ENCODE measurements at places on chromosomes 11 and 22.

DNA sequence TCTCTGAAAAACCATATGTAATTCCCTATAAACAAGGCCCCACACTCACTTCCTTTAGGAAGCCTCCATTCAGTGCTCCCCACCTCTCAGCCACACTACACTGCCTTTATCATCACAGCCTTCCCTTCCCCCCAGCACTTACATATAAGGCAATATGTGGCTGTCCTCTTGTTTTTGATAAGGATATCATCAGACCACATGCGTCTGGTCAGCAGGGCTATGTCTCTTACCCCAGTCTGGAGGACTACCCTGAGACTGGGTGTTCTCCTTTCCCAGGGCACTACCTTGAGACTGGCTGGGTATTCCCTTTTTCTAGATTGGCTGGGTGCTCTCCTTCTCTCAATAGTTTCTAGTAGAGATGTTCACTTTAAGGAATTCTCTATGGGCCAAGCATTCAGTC is 7.8 kb downstream of the KCNE3 start:
- no peak for DNase-seq

DNA sequence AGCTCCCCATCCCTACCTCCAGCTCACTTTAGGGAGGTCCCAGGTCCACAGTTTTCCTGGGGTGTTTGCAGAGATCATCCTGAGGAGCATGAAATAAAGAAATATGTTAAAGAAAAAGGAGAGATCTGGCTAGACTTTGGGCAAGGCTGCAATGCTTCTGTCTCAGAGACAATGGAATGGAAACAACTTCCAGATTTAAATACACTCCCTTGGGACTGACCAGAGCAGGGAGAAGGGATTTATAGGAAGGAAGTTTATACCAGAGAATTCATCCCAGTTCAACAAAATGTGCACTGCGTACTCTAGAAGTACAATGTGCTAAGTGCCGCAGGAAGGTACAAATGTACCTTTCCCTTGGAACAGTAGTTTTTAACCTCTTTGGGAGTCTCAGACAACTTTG is 40.4 kb downstream of the ETS1 start:
- DNase-seq: no peak

GRCh38 chr22:41324821-41325528 is 23.6 kb downstream of the ZC3H7B start:
- DNase-seq: no peak

DNA sequence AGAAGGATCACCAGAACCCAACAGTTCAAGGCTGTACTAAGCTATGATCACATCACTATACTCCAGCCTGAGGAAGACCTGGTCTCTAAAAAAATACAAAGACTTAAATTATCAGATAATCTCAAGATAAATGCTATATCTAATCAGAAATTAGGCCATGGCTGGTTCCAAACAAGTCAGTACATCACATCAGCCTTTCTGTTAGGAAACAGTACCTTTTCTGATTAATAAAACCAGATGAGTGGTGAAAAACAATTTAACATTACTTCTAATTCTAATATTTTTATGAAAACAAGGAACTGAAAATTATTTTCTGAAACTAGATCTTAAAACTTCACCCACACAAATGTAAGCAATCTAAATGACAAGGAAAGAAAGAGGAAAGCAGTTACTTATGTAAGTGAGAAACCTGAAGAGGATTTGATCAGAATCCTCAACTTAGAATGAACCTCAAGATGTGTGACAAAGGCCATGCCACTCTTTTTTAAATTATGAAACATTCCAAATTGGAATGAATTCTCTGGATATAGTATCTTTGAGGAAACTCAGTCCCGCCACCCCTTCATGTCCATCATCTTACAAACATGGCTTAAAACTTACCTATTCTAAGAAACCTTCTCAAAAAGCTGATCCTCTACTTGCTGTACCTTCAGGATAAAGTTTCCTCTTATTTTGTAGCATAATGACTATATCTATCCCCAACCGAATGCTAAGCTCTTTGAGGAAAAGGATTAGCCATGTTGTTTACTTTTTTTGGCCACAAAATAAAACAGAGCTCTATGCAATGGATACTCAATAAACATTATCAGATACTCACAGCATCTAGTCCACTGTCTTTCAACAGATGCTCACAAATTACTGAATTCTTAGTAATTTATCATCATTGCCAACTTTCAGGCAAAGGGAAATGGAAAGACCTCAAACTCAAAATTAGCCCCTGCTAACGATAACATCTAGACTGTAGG is 132.0 kb downstream of the MRTFA start:
- DNase-seq: no peak

DNA sequence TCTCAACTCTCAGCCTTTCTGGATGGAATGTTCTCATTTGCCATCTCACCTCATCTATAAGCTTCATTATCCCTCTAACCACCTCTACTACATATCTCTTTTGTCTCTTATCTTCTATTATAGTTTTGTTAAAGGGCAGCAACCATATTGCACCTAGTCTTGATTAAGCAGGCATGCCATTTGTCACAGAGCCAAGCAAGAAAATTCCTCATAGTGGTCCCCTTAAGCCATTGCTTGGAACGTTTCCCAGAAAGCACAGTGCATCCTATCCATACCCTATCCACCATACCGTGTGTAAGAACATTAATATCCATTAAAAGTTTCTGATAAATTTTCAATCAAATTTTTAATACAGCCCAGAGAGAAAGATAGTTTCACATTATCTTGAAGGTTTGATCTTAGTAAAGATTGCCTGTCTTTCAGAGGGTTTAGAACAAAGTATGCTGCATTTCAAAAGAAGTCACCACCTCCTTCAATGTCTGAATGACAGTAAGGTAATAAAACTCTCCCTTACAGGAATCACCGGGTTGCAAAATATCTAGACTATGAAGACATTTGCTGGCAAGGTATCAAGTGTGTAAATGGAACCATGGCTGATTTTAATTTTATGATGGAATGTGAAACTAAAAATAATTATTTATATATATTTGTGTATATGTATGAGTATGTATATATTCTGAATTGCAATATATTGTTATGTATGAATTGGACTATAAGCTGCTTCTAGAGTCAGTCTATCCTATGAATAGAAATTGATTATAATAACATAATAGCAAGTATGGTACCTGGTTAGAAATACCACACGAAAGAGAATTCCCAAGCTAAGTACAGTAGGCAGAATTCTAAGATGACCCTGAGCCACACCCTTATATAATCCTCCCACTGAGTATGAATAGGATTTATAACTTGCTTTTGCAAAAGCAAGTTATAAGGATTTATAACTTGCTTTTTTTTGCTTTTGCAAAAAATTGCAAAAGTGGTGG is 1296.3 kb downstream of the LRRC4C start:
- DNase-seq: no peak

- DNase-seq: no peak
Observed at GRCh38 chr11:114449845-114450244, 10.6 kb downstream of the REXO2 start.

DNA sequence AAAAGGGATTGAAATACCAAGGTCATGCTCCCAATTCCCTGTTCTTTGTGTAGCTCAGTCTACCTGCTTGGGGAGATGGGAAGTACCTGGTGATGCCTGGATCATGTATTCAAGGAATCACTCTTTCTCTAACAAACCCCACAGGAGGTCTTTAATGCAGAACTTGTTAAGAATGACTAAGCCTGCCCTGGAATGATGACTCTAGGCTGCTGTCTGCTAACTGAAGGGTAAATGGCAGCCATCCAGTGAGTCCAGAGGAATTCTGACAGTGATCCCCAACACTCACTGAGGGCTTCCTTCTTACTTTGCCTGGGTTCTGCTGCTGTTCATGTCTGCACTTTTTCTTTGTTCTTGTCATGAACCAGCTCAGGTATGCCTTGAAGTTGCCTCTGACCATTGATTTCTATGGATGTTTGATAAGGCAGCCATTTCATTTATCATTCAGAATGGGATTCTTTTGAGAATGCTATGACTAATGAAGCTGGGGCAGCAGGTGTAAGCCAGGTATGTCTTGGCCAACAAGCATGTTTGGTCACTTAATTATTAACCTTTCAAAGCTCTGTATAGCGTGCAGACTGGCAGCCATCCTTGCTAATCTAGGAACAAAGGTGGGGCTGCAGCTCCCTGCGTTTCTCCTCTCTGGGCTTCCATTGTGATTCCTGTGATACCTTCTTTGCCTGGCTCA is 11.4 kb downstream of the PRSS23 start:
- DNase-seq: no peak

- no peak for DNase-seq
Observed at GRCh38 chr11:109933126-109933525, 160.1 kb upstream of the ZC3H12C start.

GRCh38 chr11:15835788-15836411 is 520.4 kb downstream of the SOX6 start:
- no peak for DNase-seq

DNA sequence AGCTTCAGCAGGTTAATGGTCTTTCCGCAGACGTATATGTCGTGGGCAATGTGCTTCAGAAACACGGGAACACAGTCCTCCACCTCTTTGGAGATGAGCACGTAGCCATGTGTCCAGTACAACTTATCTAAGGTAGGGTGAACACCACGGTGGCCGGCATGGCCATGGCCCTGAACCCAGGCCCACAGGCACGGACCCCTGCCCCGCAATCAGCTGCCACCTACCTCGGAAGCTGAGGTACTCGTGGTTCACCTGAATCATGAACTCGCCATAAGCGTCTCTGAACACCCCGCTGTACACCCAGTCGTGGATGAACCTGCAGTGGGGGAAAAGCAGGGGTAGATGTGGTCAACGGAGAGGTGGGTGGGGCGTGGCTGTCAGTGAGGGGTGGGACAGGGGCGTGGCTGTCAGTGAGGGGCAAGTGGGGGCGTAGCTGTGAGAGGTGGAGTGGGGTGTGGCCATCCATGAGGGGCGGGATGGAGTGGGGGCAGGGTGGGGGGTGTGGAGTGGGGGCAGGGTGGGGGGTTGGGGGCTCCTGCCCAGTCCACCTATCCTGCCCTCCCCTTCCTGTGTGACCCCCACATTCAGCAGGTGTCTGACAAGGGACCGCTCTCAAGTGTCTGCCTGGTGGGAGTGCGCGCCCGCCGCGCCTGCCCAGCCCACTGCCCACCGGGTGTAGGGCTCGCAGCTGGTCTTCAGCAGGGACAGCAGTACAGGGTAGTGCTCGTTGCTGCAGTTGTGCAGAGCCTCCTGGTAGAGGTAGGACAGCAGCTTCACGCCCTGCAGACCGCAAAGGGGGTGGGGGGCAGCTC is 18.6 kb downstream of the TUBGCP6 start:
- no peak for DNase-seq

DNA sequence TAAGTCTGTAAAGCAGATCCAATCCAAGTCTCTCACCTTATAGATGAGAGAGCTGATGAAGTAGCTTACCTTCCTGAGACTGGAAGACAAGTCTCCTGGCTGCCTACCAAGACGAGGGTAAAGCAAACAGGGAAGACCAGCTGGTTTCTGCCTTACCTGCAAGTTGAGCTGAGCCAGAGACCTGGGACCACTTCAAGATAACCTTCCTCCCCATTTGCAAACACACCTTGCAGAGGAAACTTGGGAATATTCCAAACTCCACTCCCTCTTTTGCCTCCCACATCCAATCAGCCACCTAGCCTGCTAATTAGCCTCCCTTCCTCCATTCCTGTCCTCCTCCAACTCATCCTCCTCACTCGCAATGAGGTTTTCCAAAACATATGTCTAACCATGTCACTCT is 23.4 kb upstream of the ROBO3 start:
- DNase-seq: no peak

- DNase-seq: no peak
Observed at GRCh38 chr11:121236115-121237001, 56.2 kb upstream of the SC5D start.

GRCh38 chr11:60766547-60766946 is 9.9 kb downstream of the MS4A15 start:
- no peak for DNase-seq

DNA sequence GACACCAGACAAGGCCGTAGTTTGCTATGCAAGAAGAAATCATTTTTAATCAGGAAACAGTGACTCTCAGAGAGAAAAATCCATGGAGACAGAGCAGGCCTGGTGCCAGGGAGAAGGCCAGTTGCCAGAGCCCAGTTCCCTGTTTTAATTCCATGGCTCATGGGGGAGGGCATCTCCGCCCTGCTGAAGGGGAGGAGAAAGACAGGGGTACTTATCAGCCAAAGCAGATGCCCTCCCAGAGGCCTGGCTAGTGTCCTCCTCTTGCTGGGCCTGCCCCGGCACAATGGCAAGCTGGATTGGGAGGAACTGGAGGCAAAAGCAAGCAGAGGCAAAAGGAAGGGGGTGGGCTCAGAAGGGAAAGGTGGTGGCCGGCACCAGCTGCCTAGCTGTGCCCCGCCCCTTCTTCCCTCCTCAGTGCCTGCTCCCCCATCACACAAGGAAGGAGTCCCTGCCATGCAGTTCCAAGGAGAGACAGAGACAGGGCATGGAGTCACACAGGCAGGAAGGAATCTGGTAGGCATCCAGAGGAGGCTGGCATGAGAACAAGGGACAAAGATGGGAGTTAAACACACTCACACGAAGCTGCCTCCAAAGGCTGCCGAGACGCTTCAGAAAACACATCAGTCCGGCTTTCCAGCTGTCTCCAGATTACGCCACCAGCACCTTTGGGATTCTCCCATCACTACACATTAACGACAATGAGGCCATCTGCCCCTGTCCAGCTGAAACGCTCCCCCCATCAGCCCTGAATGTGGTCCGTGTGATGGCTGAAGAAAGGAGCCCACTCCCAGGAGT is 591.8 kb downstream of the BUD13 start:
- DNase-seq: no peak

GRCh38 chr11:65452806-65453490 is 30.4 kb downstream of the NEAT1 start:
- DNase-seq: no peak

DNA sequence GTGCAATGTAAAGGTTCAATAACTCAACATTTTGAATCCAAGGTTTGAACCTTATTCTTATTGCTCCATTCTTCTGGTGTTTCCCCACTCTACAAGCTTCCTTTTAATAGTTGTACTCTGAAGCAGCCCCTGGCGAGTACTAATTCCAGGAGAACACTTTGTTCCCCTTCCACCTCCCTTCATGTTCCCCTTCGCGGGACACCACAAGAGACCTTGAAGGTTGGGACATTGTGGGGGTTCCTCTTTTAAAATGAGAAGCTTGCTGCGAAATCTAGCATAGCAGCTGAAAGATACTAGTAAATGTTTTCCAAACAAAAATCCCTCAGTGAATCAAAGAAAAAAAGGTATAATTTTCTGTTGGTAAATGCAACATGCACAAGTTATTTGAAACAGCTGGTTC is 626.3 kb upstream of the LRRC4C start:
- DNase-seq: no peak

DNA sequence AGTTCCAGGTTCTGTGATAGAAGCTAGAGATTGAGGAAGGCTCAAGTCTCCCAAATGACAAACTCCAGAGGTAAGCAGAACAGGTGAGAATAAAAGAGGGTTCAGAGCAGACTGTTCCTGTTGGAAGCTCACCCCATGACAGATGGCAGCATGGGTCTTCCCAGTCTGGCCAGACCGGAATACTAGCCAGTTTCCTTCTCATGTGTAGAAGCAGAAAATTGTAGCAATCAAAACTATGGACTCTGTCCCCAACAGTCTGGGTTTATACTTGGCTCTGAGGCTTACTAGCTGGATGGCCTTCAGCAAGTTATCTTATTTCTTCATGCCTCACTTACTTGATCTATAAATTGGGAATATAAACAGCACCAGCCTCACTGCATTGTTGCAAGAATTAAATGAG is 494.8 kb downstream of the MN1 start:
- DNase-seq: no peak
